ENCODE measurements at places on chromosomes 6 and 20.
A peak's percentile ranks its signal among the peaks of the same experiment; 100 is the strongest.

- no peak for DNase-seq
These were observed at the start of gene GUCA1A for GRCh38 chr6:42173101-42173500. GUCA1A (plus strand) TSS chr6:42173364; CDS start chr6:42173614, 250 bp downstream.

- no peak for DNase-seq
These were observed 9.6 kb downstream of the KLHL32 start for GRCh38 chr6:96934087-96934486.

GRCh38 chr20:18943542-18943941, 130.0 kb downstream of the SCP2D1 start:
- DNase-seq, result no peak

DNA sequence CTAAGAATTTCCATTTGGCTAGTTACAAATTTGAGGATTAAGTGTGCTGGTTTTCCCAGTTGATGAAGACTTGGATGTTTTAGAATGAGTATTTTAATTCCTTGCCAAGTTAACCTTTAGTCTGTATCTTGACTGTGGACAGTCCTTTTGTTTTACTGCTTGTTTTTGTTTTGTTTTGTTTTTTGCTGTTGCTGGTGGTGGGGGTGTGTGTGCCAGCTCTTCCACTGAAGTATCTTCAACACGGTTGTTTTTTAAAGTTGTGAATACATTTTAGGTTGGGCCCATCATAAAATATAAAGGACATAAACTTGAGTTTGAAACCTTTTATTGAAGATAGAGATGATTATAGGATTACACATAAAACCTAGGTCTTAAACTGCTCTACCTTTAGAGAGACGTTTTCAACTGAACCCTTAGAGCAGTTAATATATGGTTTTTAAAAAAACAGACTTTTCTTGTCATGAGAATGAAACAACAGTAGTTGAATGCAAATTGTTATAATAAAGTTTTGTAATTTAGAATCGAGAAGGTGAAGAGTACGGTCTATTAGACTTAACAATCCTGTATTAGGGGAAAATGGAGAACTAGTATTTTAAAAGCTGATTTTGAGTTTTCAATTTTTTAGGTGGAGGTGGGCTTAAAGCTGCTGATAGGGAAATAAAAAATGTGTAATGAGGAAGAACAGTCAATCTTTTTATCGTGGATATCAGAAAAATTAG, 4.0 kb downstream of the QKI start:
- DNase-seq, result no peak

DNA sequence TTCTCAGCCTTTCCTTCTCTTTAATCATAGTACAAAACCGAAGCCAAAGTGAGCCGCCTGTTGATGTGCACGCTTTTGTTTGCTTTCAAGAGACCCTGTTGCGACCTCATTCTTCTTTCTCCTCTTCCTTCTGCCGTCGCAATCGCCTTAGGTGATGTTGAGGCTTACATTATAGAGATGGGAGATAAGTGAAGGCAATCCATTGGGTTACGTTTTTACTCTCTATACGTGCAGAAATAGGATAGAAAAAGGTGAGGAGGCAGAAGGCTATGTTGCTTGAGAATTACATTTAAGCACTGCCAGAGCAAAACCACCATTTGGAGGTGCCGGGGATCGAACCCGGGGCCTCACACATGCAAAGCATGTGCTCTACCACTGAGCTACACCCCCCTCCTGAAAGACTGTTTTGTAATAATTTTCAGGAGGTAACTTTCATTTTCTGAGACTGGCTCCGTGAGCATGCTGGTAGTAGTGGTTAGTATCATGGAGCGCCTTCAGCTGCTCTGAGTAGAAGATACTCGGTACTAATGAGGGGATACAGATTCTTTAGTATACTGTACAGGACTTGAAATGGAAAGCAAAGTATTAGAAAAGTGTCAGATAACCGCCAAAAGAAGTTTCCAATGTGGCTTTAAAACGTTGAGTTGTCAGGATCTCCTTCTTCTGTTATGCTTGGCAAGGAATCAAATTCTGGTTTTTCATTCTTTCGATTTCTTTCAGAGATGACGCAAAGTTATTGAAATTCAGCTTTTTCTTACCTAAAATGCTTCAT, 165.6 kb downstream of the TRIM27 start:
- DNase-seq, result peak; percentile 78

DNA sequence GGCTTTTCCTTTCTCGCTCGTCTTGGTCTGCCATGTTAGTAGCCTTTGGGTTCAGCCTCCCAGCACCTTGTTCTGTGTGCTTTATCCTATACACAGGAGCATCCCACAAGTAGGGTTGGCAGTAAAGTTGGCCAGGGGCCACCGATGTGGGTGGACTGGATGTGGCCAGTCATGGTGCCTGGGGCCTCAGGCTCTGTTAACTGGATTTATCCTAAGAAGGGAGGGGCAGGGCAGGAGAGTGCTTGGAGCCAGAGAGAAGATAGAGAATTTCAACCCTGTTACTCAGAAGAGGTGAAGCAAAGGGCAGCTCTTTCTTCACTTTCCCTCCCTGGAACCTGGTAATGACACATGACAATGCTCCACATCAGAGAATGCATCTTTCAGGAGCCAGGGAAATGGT, 14.1 kb upstream of the SIRPB2 start:
- no peak for DNase-seq

DNA sequence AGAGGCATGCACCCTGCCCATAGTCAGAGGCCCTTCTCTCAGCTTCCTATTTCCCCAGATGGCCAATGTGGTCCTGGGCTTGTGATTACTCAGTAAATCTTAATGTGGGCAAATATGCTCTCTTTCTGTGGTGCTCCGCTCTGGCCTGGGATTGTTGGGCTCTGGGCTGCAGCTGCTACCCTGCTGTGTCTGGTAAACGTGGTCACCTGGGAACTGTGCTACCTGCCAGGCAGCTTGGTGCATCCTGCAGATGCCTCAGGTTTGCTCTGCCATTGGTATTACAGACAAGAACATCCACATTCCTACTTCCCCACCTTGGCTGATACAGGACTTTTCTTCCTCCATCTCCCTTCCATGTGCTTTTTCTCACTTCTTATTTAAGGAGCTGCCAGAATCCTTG, 611.5 kb upstream of the IMPG1 start:
- no peak for DNase-seq

DNA sequence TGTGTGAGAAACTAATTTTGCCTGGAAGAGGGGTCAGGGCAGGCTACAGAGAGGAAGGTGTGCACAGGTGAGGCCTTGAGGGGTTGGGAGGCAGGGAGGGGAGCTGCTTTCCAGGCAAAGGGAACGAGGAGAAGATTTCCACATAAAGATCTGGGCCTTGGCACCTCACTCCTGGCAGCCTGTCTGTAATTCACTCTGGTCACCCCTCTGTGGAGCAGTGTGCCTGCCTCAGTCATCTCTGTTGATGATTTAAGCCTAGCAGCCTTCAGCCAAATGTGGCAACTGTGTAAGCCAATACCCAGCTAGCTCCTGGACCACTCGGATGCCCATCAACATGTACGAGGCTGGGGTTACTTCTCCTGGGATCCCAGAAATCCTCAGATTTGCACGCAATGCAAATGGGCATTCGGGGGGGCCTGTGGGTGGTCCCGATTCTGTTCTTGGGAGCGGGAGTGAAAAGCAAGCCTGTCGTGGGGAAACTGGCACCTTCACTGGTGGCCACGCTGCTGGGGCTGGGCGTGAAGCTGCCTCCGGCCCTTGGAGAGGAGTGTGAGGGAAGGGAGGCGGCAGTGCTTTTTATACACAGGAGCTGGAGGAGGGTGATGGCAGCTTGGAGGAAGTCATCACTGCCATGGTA, 360.4 kb downstream of the ZFAND3 start:
- DNase-seq, result peak; percentile 30

GRCh38 chr6:36692861-36693702, 4.5 kb upstream of the RAB44 start:
- no peak for DNase-seq

GRCh38 chr20:47191074-47191673, 165.3 kb downstream of the ZMYND8 start:
- DNase-seq, result no peak

DNA sequence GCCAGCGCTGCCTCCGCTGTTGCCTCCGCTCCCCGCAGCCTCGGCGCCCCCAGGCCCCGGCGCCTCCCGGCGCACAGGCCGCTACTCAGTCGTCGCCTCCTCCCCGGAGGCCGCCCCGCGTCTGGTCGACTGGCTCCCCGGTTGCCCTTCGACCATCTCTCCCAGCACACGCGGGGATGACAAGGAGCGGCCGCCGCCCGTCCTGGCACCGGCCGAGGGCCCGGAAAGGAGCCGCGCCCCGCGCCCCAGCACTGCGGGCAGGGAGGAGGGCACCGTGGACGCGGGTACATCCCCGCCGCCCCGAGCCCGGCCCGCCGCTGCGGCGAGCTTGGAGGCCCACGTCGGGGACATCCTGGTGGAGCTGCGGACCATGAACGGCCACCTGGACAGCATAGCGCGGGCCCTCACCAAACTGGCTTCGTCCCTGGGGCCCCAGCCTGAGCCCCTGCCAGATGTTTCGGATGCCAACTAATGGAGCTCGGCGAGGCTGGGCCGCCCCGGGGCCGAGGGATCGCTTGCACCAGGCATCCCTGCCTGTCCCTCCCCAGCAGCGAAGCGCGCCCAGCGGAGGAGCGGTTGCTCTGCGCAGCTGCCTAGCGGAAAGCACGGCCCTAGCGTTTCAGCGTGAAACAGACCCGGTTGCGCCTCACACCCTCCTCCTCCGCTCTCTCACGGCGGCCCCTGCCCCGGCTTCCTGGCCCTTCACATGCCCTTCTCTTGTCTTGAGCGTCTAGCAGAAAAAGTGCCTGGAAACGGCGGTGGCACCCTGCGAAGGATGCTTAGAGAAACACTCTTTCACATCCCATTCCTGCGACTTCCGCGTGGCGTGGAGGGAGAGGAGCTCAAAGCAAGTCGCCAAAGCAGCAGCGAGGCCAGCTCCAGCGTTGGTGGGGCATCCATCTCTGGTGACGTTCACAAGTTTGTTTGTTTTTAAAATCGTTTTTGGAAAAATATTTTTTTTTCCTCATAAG, 285.8 kb upstream of the SUPT3H start:
- DNase-seq, result peak; percentile 77

DNA sequence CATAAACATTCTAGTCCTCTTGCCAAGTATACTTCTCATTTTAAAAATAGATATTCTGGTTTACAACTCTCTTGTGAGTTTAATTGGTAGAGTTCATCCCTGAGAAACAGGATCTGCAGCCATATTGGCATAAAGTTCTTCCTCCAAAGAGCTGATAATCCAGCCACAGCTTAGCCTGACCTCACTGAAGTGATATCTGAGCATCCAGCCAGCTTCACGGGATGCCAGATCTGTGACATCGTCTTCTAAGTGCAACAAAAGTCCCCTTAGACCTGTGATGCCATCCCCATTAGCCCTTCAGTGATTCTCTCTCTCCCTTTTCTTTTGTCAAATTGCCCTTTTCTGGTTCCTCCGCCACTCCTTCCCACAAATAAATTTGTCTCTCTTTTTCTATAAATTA, 180.6 kb upstream of the STXBP5 start:
- DNase-seq, result no peak

DNA sequence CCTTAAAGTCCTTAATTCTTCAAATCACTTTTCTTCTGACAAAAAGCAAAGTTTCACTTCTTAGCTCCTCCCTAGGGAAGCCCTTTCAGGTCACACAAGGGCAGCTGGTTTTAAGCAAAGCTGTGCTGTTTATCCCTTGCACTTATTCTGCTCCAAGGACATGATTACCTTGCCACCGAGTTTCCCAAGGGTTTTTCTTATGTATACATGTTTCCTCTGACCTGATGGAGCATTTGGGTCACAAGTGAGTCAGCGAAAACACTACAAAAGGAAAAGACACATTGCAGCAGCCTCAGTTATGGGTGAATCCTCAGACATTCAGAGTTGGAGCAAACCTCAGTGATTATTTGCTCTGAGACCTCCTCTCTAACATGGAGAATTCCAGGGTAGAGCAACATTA, 26.6 kb upstream of the ILRUN start:
- DNase-seq, result no peak

GRCh38 chr6:166862287-166862977, 93.9 kb downstream of the RNASET2 start:
- peak; percentile 82 for DNase-seq

- no peak for DNase-seq
These were observed 261.9 kb downstream of the FOXA2 start for GRCh38 chr20:22322513-22322912.

- no peak for DNase-seq
These were observed 92.6 kb upstream of the PREP start for GRCh38 chr6:105495515-105495914.

GRCh38 chr6:20538907-20539306, 4.7 kb downstream of the CDKAL1 start:
- no peak for DNase-seq

DNA sequence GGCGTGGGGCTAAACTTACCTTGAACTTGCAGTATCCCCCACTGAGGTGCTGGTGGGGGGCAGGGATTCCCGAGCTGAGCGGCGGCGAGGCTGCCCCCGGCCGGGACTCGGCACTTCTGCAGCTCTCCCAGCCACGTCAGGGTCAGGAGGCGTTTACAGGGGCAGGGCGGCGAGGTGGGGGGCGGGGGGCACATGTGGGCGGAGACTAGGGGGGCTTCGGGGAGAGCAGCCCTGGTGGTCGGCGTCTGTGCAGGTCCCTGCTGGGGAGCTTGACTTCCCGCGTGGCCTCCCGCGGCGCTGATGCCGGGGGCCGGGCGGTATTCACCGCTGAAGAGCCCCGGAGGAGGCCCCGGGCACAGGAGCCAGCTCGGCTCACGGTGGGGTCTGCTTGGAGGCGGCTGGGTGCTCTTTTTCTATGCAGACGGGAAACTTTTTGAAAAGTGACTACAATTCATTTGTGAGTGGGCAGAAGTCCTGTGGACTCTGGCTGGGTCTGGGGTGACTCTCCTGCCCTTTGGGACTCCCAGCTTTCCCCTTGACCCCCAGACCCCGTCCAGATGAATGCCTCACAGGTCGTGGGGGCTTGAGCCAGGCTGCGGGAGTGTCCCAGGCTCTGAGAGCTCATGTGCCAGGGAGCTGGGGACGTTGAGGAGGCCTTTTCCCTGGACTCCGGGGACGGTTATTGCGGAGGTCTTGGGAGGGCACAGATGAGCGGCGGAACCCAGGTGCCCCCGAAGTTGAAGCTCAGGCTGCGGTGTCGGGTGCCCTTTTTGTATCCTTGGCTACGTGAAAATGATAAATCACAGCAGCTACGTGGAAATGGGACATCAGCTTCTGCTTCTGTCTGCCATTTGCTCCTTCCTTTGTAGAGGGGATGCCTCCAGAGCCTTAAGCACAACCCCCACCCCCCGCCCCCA, 75.9 kb upstream of the GATA5 start:
- peak; percentile 61 for DNase-seq

- DNase-seq, result no peak
These were observed 817.6 kb upstream of the CITED2 start for GRCh38 chr6:140192018-140192417.

- no peak for DNase-seq
These were observed 26.3 kb upstream of the PMEPA1 start for GRCh38 chr20:57735831-57736737.

GRCh38 chr6:143615785-143616184, 62.0 kb upstream of the PHACTR2 start:
- no peak for DNase-seq

DNA sequence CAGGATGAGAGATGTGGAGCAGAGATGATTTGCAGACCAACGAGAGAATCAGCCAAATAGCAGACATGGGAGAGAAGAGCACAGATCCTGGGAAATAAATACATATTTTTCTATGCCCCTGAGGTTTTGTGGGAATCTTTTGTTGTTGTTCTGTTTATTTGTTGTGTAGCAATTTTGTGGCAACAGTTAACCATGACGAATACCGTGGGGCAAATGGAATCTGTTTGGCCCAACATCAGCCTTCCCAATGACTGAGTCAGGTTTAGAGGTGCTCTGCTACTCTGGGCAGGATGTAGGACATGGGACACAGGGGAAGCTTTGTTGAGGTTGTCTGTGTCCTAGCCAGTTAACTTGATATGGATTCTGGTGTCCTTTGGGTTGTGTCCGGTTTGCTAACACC, 7.9 kb upstream of the SLC2A10 start:
- DNase-seq, result peak; percentile 12

GRCh38 chr6:112058243-112059032, 4.5 kb downstream of the CCN6 start:
- no peak for DNase-seq

Measured in ecto neural progenitor cell (in vitro differentiated cells).